Right atrium auricular region (tissue), 2 donors: ENCODE measurements at places on chromosomes 5 and 9. TPM values are rescaled to one million over a fixed set of nuclear protein-coding genes. Genes with fewer than 3 reads are reported as not detected.

SLC36A2 gene
- not detected for total RNA-seq

MARCHF11 gene
- 0.24 TPM for total RNA-seq

NAIF1 gene
- total RNA-seq = 8.2 TPM

THBS4 gene
- total RNA-seq = 91.5 TPM

TAL2 gene
- total RNA-seq = not detected

DNA sequence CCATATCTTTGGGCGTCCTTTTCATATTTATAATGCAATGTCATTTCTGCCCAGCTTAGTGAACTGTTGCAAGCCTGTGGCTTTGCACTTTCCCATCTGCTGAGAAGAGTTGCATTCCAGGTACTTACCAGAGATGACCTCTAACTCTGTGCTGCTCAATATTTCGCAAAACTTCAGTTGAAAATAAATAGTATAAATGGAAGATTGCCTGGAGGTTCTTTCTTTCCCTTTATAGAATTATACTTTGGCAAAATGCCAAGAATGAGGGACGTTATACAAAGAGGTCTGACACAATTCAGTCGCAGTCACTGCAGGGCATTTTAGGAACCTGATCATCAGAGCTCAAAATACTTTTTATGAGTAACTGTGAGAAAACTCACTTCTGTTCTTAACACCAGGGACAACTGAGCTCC, 18.9 kb upstream of the VLDLR start:
- H3K36me3 ChIP-seq = no peaks in the 10 kb centered on the region
- DNase-seq = no peak
- H3K4me1 ChIP-seq = no peaks in the 10 kb centered on the region
- H3K27ac ChIP-seq = no peak overlapping the region
- no peaks in the 10 kb centered on the region for H3K27me3 ChIP-seq

- no peak for DNase-seq
- no peaks in the 10 kb centered on the region for H3K4me1 ChIP-seq
- no peaks in the 10 kb centered on the region for H3K36me3 ChIP-seq
- H3K4me3 ChIP-seq = no peak overlapping the region
- H3K27ac ChIP-seq = no peak overlapping the region
- no peaks in the 10 kb centered on the region for H3K27me3 ChIP-seq
Measured at GRCh38 chr5:79529110-79529509, 15.2 kb upstream of the HOMER1 start.

DNA sequence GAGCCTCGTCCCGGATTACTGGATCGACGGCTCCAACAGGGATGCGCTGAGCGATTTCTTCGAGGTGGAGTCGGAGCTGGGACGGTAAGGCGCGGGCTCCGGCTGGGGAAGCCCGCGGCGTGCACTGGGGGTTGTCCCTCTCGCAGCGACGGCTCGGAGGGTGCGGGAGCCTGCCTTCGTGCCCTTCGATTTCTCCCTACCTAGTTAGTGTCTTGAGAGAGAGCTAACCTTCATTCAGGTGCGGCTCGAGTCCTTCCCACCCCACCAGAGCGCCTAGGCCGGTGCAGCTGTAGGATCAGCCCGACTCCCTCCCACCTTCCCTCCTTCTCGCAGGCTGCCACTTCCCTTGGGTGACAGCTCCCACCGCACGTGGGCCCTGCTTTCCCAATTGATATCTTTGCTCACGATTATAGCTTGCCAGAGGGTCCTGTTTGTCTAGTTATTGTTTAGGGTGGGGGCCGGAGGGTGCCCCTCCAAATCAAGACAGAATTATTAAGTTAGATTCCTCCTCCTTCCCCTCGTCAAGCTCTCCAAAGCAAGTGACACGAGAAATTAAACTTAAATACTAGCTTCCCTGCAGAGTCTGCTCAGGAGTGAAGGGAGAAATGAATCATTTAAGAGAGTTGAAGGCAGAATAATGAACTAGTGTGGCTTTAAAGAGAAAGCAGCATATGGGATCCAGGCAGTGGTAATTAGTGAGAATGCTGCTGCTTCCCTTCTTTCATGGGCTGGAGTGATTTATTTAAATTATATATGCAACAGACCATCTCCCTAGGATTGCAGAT, 569 bp downstream of the CAMK4 start:
- no peak overlapping the region for H3K27ac ChIP-seq
- no peaks in the 10 kb centered on the region for H3K36me3 ChIP-seq
- DNase-seq = no peak

DNA sequence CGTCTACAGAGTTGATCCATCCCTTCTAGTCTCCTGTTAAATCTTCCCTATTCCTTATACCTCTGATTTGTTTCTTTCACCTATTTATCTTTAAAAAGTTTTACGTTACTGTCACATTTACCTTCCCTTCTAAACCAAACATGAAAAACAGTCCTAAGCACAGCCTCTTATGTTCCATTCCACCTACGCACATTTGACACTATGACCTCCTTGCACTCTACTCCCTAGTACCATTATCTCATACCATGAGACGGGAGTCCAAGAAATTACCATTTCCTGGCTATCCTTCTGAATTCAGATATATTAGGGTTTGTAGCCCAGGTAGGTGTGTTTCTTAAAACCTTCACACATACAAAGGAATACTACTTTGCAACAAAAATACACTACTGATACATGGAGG, 25.1 kb downstream of the FNIP1 start:
- DNase-seq = no peak
- H3K4me1 ChIP-seq = peaks cover 60% of the 10 kb centered on the region
- no peak overlapping the region for H3K4me3 ChIP-seq
- no peaks in the 10 kb centered on the region for H3K27me3 ChIP-seq

- DNase-seq = no peak
- H3K27ac ChIP-seq = no peak overlapping the region
- no peaks in the 10 kb centered on the region for H3K4me1 ChIP-seq
- no peak overlapping the region for H3K4me3 ChIP-seq
- H3K27me3 ChIP-seq = no peaks in the 10 kb centered on the region
Measured at GRCh38 chr5:40492056-40492455, 187.7 kb upstream of the PTGER4 start.

- DNase-seq = no peak
- H3K36me3 ChIP-seq = no peaks in the 10 kb centered on the region
- no peak overlapping the region for H3K27ac ChIP-seq
Measured at GRCh38 chr5:39518516-39518915, 93.7 kb upstream of the DAB2 start.

- peaks cover 21% of the 10 kb centered on the region for H3K4me1 ChIP-seq
- no peaks in the 10 kb centered on the region for H3K36me3 ChIP-seq
- DNase-seq = no peak
- H3K27me3 ChIP-seq = no peaks in the 10 kb centered on the region
Measured at GRCh38 chr5:16666130-16666882, 49.5 kb upstream of the RETREG1 start.

GRCh38 chr9:133380734-133381133, 4.6 kb downstream of the STKLD1 start:
- no peak overlapping the region for H3K4me3 ChIP-seq
- H3K4me1 ChIP-seq = no peaks in the 10 kb centered on the region
- H3K27me3 ChIP-seq = no peaks in the 10 kb centered on the region
- no peak overlapping the region for H3K27ac ChIP-seq
- H3K36me3 ChIP-seq = no peaks in the 10 kb centered on the region
- no peak for DNase-seq

DNA sequence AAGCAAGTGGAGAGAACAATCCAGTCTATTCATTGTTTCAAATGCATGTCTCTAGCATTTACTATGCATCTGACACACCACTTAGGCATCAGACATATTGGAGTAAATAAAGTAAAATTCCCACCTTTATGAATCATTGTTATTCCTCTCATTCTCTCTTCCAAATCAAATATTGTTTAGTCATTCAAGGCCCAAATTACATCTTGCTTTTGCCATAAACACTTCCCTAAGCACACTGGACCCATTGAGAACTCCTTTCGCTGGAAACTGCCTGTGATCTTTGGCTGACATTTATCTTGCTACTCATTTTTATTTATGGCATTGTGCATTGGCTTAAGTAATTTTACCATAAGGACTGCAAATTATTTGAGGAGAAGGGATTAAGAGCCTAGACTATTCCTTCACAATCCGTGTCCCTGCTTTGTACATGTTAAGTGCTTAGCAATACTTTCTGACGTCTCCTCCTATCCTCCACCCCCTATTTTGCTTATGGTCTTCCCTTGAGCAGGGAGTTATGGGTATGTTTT, 7.4 kb downstream of the C5orf46 start:
- H3K4me3 ChIP-seq = no peak overlapping the region
- no peak overlapping the region for H3K27ac ChIP-seq
- no peaks in the 10 kb centered on the region for H3K4me1 ChIP-seq
- H3K27me3 ChIP-seq = no peaks in the 10 kb centered on the region
- no peak for DNase-seq

DNA sequence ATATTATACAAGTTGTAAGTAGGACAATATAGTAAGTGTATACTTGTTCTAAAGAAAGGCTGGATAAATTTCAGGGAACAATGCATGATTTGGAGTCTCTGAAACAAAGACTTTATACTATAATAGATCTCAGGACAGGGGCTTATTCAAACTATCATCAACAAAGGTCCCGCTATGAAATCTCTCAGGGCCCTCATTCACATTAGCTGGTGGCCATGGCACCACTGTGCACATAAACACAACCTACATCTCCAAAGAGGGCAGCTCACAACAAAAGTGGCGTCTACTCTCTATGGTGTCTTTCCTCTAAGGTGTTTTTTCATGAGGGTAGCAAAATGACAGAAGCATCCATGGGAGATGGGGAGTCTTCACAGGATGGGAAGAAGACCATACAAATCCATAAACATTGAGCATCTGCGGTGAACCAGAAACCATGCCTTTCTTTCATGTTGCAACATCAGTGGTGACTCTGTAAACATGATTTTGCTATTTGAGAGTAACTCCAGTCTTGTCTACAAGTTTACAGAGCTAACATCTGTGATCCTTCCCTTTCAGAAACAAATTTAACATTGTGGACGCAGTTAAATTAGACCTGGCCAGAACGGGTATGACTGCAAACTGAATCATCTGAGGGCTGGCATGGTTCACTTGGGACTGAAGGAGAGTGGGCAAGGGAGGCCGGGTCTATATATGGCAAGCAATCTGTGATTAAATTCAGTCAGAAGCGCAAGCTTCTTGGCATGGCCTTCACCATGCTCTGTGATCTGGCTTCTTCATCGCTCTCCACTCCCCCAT, 5.5 kb downstream of the TTLL11 start:
- peaks cover 28% of the 10 kb centered on the region for H3K4me1 ChIP-seq
- no peaks in the 10 kb centered on the region for H3K27me3 ChIP-seq
- H3K27ac ChIP-seq = no peak overlapping the region
- DNase-seq = peak; percentile 30
- no peaks in the 10 kb centered on the region for H3K36me3 ChIP-seq

GRCh38 chr5:134582941-134583340, 49.7 kb downstream of the SAR1B start:
- H3K27me3 ChIP-seq = no peaks in the 10 kb centered on the region
- H3K36me3 ChIP-seq = peaks cover 22% of the 10 kb centered on the region
- no peak overlapping the region for H3K4me3 ChIP-seq

- H3K4me3 ChIP-seq = no peak overlapping the region
- H3K4me1 ChIP-seq = no peaks in the 10 kb centered on the region
- H3K36me3 ChIP-seq = peaks cover 37% of the 10 kb centered on the region
- H3K27ac ChIP-seq = peak overlapping the region; percentile 77
- DNase-seq = no peak
Measured at GRCh38 chr5:139684881-139685749, 37.0 kb downstream of the CXXC5 start.

- DNase-seq = no peak
- no peak overlapping the region for H3K4me3 ChIP-seq
- H3K27me3 ChIP-seq = no peaks in the 10 kb centered on the region
- H3K27ac ChIP-seq = no peak overlapping the region
Measured at GRCh38 chr5:116032991-116033390, 719 bp downstream of the ARL14EPL start.

GRCh38 chr9:84456527-84456926, 116.0 kb upstream of the SLC28A3 start:
- H3K4me3 ChIP-seq = no peak overlapping the region
- H3K27ac ChIP-seq = no peak overlapping the region
- H3K27me3 ChIP-seq = no peaks in the 10 kb centered on the region
- H3K4me1 ChIP-seq = no peaks in the 10 kb centered on the region
- no peaks in the 10 kb centered on the region for H3K36me3 ChIP-seq

GRCh38 chr5:181280251-181280762, 19.4 kb upstream of the TRIM52 start:
- no peak for DNase-seq
- no peak overlapping the region for H3K27ac ChIP-seq
- H3K4me1 ChIP-seq = no peaks in the 10 kb centered on the region
- no peaks in the 10 kb centered on the region for H3K36me3 ChIP-seq
- no peak overlapping the region for H3K4me3 ChIP-seq

DNA sequence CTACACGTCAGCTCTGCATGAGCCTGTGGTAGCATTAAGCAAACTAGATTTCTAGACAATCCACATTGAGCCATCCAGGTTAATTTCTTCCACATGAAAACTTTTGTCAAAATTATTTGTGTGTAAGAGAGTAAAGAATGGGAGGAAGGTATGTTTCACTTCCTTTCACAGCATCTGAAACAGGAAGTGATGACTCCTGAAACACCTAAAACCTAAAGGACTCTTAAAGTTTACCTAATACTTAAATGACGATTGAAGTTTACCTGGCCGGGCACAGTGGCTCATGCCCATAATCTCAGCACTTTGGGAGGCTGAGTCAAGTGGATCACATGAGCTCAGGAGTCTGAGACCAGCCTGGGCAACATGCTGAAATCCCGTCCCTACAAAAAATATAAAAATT, 223.8 kb downstream of the CEMIP2 start:
- no peak for DNase-seq
- no peak overlapping the region for H3K27ac ChIP-seq
- H3K27me3 ChIP-seq = no peaks in the 10 kb centered on the region
- no peak overlapping the region for H3K4me3 ChIP-seq

DNA sequence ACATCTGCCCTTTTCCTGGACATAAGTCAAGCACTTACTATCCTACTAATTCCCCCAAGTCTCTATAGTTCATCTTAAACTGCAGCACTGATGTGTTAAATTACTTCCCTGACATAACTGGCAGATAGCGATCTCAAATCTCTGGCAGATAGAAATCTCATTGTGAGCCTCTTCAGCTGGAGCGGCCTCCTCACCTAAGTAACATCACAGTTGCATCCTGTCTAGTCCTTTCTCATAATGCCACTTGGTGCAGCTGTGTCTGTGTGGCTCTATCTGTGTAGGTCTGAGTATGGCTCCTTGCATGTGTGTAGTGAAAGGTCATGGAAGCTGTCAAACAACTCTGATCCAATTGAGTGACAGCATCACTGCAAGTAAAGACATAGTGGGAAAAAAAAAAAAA, 53.6 kb upstream of the FST start:
- no peaks in the 10 kb centered on the region for H3K27me3 ChIP-seq
- no peak overlapping the region for H3K27ac ChIP-seq
- DNase-seq = no peak
- peaks cover 5% of the 10 kb centered on the region for H3K4me1 ChIP-seq
- no peaks in the 10 kb centered on the region for H3K36me3 ChIP-seq
- no peak overlapping the region for H3K4me3 ChIP-seq
